Natural killer cell (primary cell): ENCODE measurements at places on chromosomes 13 and 19.

DNA sequence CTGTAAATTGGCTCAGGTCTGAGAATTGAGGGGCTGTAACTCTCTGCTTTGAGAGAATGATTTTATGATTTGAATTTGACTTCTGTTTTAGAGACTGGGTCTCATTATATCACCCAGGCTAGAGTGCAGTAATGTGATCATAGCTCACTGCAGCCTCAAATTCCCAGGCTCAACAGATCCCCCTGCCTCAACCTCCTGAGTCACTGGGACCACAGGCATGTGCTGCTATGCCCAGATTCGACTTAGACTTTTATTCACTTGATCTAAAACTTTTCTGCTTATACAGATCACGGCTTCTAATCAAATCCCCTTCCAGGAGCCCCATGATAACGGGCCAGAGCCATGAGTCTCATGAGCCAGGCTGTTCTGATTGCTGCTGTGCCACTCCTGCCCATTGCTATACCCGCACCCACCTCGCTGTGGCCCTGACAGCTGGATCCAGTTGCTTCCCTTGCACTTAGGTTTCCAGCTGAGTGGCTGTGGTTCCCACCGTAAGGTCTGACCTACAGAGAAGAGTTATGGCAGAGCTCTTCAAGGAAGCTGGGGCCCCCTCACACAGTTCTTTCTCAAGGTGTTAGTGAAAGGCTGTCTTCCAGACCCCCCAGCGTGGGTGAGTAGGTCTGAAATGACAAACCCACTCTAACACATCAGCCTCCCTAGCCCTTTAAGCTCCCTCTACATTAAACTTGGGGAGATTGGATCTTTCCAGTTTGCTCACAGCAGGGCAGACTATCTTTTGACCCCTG is 251.2 kb upstream of the SGCG start:
- H3K36me3 ChIP-seq, result no peaks in the 10 kb centered on the region
- no peaks in the 10 kb centered on the region for H3K27me3 ChIP-seq
- no peak overlapping the region for H3K27ac ChIP-seq
- H3K4me3 ChIP-seq, result no peak overlapping the region

DNA sequence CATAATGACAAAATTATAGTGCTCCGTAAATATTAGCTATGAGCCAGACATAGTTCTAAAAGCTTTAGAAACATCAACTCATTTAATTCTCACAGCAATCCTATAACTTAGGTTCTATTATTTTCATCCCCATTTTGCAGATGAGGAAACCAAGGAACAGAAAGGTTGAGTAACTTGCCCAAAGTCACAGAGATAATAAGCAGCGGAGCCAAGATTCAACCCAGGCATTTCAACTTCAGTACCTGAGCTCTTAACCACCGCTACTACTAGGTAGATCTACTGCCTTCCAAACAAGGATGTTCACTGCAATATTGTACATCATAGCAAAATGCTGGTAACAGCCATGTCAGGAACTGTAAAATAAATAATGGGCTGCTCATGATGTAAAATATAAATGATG is 39.9 kb downstream of the ELF1 start:
- peaks cover 30% of the 10 kb centered on the region for H3K4me1 ChIP-seq
- H3K36me3 ChIP-seq, result peaks cover 8% of the 10 kb centered on the region
- no peaks in the 10 kb centered on the region for H3K27me3 ChIP-seq
- peak overlapping the region; percentile 45 for H3K27ac ChIP-seq
- H3K4me3 ChIP-seq, result peak overlapping the region; percentile 48

DNA sequence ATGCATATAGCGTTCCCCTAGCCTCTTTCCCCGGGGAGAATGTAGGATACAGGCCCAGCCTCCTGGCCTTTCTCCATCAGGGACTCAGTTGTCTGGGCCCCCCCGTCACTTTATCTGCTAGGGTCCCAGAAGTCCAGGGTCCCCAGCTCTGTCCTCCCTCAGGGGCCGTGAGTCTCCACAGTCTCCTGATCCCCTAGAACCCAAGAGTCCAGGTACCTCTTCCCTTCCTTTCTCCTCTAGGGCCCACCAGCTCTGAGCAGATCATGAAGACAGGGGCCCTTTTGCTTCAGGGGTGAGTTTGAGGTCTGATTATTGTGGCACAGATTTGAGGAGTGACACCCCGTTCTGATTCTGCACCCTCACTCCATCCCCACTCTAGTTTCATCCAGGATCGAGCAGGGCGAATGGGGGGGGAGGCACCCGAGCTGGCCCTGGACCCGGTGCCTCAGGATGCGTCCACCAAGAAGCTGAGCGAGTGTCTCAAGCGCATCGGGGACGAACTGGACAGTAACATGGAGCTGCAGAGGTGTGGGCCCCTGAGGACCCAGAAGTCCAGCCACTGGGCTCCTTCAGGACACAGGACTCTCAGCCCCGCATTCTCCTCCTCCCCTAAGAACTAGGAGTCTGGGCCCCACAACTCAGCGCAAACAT is 758 bp downstream of the BAX start:
- H3K4me3 ChIP-seq, result peak overlapping the region; percentile 100
- no peaks in the 10 kb centered on the region for H3K27me3 ChIP-seq
- peaks cover 22% of the 10 kb centered on the region for H3K4me1 ChIP-seq
- no peaks in the 10 kb centered on the region for H3K36me3 ChIP-seq

GRCh38 chr13:44842158-44842557 is 147.1 kb downstream of the NUFIP1 start:
- no peak overlapping the region for H3K27ac ChIP-seq
- H3K4me3 ChIP-seq, result no peak overlapping the region
- H3K4me1 ChIP-seq, result no peaks in the 10 kb centered on the region
- no peaks in the 10 kb centered on the region for H3K27me3 ChIP-seq

- no peak overlapping the region for H3K4me3 ChIP-seq
- peak; percentile 72 for DNase-seq
- no peaks in the 10 kb centered on the region for H3K36me3 ChIP-seq
- no peaks in the 10 kb centered on the region for H3K27me3 ChIP-seq
Measured at GRCh38 chr13:51821606-51822005, 17.6 kb upstream of the DHRS12 start.

GRCh38 chr13:50228527-50228926 is 213.3 kb downstream of the KCNRG start:
- H3K27me3 ChIP-seq, result no peaks in the 10 kb centered on the region
- H3K4me1 ChIP-seq, result peaks cover 5% of the 10 kb centered on the region
- no peaks in the 10 kb centered on the region for H3K36me3 ChIP-seq
- no peak overlapping the region for H3K27ac ChIP-seq
- no peak overlapping the region for H3K4me3 ChIP-seq
- no peak for DNase-seq

DNA sequence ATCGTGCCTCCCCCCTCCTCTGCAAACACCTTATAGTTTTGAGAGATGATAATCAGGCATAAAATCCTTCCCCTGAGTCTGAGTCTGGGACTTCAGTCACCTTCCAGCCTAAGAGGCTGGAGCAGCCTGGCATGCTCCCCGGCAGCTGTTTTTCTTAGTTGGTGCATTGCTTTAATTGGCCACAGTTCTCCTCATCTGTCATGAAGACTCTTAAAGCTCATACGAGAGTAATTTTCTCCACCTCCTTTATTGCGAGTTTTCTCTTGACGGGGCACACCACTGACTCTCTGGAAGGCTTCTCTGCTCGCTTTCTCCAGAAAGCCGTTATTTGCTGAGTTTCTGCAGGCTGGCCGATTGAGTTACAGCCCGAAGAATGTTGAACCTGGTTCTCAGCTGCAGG is 310.5 kb downstream of the ATP8A2 start:
- no peaks in the 10 kb centered on the region for H3K36me3 ChIP-seq
- H3K4me3 ChIP-seq, result no peak overlapping the region
- H3K27me3 ChIP-seq, result no peaks in the 10 kb centered on the region
- DNase-seq, result no peak
- no peak overlapping the region for H3K27ac ChIP-seq

GRCh38 chr19:5628919-5629481 is 6.1 kb downstream of the SAFB start:
- peak overlapping the region; percentile 41 for H3K27ac ChIP-seq
- peaks cover 47% of the 10 kb centered on the region for H3K36me3 ChIP-seq
